Activated CD4-positive, CD25-positive, alpha-beta regulatory T cell treated with anti-CD3 and anti-CD28 coated beads, Interleukin-2, amount 50 U/mL, for 16 hours (primary cell): ENCODE measurements at places on chromosomes 1 and 21.

- DNase-seq: no peak
These were observed 37.3 kb downstream of the RGL1 start for GRCh38 chr1:183841950-183842794.

GRCh38 chr1:169814265-169814664 is 19.6 kb upstream of the METTL18 start:
- DNase-seq: no peak

DNA sequence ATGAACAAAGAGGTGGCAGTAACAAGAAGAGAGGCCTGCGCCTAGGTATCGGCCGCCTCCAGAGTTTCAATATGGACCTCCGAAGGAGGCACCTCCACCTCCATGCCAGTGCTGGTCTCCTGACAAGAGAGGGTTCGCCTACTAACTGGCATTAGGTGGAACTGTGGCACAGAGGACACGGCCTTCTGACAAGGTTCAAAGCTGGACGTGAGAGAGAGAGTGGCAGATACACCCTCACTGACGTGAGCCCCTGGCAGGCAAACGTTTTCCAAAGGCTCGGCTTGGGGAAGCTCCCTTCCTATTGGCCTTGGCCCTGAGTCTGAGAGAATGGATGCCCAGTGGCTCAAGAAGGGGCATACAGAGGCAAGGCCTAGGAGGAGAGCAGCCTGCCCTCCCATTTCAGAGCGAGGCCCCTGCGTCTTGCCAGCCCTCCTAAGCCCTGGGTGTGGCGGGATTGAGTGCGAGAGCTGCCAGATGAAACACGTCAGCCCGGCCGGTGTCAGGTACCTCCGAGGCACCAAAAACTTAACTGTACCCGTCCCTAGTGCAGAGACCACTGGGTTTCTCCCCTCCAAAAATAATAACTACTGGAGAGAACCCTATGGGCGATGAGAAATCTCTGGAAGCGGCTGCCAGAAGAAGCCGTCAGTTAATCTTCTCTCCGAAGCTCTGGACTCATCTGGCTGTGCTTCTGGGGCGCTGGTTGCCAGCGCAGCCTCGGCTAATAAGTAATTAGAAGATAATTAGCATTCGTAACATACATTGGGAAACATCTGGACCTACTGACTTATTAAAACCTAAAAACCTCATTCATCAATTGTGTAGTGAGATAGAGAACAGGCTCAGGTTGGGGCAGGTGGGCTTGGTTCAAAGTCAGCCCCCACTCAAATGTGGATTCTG is 283.6 kb downstream of the NPHP4 start:
- no peak for DNase-seq

- no peak for DNase-seq
These were observed 91.1 kb downstream of the HLX start for GRCh38 chr1:220970311-220970710.

DNA sequence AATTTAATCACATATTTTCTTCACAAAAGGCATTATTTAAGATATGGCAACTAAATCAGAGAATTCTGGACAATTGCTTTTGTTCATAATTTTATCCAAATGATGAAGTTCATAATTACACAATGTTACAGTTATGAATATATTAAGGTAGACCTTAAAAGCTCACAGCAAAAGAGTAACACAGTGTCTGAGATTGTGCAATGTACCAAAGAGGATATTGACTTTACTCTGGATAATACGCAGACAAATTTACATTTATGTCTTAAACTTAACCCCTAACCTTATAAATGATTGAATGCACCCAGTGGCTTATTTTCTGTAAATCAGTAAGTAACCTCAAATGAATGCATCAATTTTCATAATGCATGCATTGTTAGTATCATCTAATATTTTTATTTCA is 216.2 kb upstream of the SAMSN1 start:
- DNase-seq: no peak

GRCh38 chr1:41953291-41953690 is 34.6 kb upstream of the HIVEP3 start:
- DNase-seq: no peak

- no peak for DNase-seq
These were observed 13.9 kb upstream of the C2CD2 start for GRCh38 chr21:41967708-41968107.

DNA sequence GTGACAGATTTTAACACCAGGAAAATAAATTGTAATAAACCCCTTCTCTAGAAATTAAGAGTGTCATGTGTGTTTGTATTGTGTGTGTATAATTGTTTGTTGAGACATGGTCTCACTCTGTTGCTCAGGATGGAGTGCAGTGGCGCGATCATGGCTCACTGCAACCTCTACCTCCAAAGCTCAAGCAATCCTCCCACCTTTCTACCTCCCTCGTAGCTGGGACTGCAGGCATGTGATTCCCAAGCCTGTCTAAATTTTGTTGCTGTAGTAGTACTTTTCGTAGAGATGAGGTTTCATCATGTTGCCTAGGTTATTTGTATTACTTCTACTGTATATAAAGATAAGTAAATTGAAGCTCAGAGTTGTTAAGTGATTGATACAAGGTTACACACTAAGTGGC is 68.5 kb upstream of the RAVER2 start:
- DNase-seq: no peak

- no peak for DNase-seq
These were observed 30.6 kb downstream of the KCND3 start for GRCh38 chr1:111958851-111959250.

- no peak for DNase-seq
These were observed 19.5 kb downstream of the SZRD1 start for GRCh38 chr1:16386454-16387113.

- DNase-seq: no peak
These were observed 19.2 kb downstream of the OLFML2B start for GRCh38 chr1:162004441-162004950.

- no peak for DNase-seq
These were observed 88.8 kb upstream of the IPO9 start for GRCh38 chr1:201740086-201740541.

DNA sequence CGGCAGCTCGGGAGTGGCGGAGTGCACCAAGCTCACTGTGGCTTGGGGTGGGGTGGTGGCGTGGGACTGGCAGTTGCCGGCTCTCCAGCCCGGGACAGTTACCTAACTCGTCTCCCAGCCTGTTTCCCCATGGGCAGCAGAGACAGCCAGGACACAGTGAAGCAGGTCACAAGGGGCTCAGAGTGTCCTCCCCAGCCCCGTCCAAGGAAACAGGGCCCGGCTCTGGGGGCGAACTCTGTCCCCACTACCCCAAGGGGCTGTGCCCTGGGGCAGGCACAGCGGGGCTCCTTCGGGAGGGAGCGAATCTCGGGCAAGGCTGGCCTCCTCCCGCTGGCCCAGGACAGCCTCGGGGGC is 759 bp downstream of the GPR157 start:
- DNase-seq: no peak

GRCh38 chr1:247266053-247266452 is 10.2 kb downstream of the VN1R5 start:
- no peak for DNase-seq

GRCh38 chr1:205052690-205053089 is 9.7 kb downstream of the CNTN2 start:
- no peak for DNase-seq

DNA sequence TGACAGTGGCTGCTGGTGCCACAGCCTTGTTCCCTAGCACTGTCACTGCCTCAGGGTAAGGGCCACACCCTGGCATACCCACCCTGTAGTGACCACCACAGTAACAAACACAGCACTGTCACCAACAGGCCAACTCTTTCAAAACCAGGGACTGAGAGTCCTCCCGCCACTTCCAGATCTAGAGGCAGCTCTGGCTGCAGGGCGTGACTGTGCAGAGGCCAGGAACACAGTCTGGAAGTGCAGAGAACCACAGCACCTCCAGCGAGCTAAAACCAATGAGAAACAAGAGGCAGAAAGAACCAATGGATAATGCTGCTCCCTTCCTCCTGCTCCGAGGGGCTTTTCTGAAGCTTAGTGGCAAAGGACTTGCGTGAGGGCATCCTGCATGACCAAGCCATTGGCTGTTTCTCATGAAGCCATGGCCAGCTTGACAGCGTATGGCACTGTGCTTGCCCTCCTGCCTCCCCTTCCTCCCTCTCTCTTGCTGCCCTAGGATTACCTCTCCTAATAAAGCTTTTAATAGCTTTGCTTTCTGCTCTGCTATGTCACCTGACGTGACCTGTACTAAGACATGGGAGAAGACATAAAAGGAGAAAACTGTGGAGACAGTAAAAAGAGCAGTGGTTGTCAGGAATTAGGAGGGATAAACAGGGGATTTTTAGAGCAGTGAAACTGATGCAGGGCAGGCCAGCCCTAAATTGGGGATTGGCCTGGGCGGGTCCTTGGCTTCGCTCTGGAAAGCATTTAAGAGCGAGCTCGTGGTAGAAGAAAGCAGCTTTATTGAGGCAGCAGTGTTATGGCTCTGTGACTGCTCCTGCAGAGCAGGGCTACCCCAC is 7.2 kb downstream of the PARP1 start:
- DNase-seq: no peak

GRCh38 chr21:33314111-33314510 is 10.7 kb upstream of the IFNAR1 start:
- no peak for DNase-seq

- no peak for DNase-seq
These were observed 102.7 kb downstream of the RNF220 start for GRCh38 chr1:44507490-44508396.
